GM20000 (cell line): ENCODE measurements at places on chromosomes 11 and 22.

- DNase-seq, result no peak
Observed at GRCh38 chr11:72970557-72971118, 156.4 kb downstream of the ATG16L2 start.

DNA sequence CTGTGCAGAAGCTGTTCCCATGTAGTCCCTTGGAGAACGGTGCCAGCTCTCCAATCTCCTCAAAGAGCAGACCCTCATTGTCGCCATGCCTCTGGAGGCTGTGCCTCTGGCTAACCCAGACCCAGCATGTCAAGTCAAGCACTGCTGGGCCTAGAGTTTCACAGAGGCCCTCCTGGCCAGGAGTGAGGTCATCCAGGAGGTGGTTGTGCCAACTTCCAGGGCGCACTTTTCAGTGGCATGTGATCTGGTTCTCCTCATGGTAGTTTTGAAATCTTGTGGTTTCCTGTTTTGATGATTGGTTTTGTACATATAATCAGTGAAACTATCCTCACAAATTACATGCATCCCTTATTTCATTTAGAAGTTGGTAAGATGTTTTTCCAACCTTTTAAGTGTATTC, 78.9 kb downstream of the PPFIBP2 start:
- DNase-seq, result no peak

DNA sequence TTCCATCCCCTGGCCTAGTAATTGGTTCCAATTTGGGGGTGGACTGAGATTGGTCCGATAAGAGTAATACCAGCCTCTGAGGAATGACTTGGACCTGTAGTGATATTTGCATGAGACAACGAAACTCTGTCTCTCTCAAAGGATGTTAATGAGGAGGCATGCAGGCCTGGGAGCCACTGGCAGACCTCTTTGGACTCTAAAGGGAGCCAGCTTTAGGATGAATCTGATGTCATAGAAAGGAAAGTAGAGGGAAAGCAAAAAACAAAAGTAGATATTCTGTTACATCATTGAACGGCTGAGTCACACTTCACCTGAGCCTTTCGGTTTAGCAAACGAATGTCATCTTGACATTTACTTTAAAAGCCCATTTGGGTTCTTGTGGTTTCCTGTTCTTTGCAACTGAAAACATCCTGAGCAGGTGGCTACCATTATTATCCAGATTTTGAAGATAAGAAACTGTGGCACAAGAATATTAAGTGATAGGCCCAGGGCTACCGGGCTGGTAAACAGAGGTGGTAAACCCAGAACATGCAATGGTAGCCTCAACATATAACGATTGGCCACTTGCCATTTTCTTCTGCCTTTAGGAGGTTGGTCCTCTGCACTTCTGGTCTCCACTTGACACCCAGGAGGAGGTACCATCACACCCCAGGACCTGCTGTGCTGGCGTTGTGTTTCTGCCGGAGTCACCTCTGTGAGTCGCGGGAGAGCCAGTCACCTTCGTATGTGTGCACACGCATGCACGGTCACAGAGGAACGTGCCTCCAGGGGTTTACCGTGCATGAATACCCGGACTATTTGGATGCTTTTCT, 42.7 kb downstream of the RTL6 start:
- DNase-seq, result peak; percentile 53

DNA sequence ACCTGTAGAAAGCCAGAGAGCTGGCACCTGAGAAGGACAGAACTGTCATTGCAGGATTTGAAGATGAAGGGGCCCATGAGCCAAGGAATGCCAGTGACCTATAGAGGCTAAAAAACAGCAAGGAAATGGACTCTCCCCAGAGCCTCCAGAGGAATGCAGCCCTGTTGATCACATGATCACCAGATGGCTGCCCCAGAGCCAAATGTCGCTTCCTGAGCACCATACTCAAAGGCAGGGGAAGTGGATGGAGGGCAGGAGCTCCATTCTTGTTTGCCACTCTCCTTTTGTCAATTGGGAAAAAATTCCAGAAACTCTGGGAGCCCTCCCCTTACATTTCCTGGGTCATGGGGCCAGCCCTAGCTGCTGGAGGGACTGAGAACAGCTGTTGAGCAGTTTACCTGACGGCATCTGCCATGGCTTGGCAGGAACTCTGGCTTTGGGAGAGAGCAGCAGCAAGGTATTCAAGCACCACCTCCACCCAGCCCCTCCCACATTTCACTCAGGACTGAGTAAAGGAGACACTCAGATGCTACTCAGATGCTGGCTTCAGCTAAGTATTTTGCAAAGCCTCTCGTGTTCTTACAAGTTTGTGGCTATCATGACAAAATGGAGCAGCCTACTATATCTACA, 46.9 kb downstream of the DKK3 start:
- no peak for DNase-seq

GRCh38 chr11:57476757-57477506, 16.6 kb downstream of the RTN4RL2 start:
- DNase-seq, result peak; percentile 86
